ENCODE measurements at places on chromosomes 5 and 9.

- DNase-seq: no peak
Measured at GRCh38 chr5:93715761-93716160, 25.6 kb downstream of the POU5F2 start.

- DNase-seq: no peak
Measured at GRCh38 chr9:107216329-107216728, 66.8 kb upstream of the RAD23B start.

- no peak for DNase-seq
Measured at GRCh38 chr5:36277521-36278176, 24.1 kb downstream of the RANBP3L start.

DNA sequence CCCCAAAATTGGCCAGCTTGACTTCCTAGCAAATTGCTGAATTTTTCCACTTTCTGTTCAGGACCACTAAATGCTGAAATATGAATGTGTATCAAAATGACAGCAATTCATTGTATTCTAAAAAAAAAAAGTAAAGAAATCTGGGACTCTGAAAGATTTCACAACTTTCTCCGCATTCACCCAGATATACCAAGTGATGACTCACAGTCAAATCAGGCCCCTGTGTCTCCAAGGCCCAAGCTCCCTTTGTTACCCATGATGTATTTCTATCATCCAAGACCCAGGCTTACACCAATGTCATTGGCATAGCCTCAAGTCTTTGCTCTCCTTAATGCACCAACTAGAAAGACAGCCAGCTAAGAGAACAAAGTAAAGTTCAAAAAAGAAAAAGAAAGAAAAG, 493.9 kb downstream of the NTRK2 start:
- DNase-seq: no peak

DNA sequence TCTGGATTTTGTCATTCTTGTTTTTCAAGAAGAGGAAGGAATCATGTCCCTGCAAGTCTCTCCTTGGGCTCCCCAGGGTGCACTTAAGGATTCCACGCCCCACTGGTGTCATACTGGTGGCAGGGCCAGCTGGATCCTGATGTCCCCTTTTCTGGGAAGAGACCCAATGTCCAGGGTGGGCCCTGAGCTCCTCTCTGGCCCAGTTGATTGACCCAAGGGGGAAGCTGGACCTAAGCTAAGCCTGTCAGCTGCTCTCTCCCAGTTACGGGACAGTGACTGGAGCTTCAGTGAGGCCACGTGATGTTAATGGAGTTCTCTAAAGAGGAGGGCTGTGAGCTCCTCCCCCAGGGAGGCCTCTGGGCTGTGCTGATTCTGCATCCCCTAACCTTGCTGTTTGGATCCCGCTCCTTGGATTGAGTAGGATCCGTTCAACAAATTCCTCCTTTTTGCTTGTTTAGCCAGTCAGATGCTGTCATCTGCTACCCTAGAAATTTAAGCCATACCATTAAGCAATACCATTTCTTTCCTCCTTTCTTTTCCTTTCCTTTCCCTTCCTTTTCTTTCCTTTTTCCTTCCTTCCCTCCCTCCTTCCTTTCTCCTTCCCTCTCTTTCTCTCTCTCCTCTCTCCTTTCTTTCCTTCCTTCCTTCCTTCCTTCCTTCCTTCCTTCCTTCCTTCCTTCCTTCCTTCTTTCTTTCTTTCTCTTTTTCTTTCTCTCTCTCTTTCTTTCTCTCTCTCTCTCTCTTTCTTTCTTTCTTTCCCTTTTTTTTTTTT, 17.2 kb downstream of the NKX2-5 start:
- no peak for DNase-seq

DNA sequence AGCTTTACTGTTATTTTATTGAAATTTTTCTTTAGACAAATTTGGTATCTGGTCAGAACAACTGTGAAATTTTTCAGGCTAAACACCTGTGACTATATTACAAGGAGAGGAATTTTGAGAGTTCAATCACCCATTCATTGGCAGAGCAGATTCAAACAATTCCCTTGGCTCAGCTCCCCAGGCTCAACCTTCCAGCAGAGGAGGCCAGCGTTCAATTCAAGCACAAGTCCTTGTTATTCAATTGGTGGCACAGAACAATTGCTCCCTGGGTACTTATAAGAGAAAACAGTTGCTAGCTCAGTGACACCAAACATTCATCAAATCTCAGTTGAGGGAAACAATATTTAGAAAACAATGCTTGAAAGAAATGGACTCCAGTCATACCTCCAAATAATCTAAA, 83.3 kb downstream of the SUSD1 start:
- no peak for DNase-seq

- no peak for DNase-seq
Measured at GRCh38 chr9:135321580-135321979, 158.0 kb upstream of the PPP1R26 start.

DNA sequence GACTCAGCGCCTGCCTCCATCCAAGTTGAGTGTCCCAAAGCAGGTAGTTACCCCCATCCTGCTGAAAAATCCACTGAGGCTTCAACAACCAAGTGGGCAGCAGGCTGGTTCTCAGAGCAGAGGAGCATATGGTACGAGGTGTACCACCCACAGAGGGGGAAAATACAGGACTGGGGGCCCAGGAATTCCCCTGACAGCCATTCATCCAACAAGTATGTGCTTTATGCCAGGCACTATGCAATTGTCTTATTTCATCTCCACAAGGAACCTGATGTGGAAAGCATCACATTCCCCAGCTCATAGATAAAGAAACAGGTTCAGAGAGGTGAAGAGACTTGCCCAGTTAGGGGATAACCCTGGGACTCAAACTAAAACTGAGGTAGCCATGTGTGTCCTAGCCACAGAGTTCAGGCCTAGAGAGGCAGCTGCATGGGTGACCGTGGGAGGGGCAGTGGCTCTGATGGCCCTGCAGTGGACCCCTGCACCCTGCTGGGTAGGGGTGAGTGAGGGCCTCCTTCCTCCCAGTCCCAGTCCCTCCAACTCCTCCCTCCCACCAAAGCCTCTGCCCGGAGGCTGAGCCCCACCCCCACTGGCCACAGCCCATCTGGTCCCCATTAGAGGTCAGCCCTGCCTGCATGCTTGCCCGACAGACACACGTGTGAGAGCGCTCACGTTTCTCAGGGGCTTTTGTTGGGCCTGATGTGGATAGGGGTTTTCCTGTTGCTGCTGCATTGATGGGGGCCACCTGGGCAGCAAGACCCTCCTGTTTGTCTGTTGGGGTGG, 11.5 kb downstream of the PDLIM4 start:
- no peak for DNase-seq

DNA sequence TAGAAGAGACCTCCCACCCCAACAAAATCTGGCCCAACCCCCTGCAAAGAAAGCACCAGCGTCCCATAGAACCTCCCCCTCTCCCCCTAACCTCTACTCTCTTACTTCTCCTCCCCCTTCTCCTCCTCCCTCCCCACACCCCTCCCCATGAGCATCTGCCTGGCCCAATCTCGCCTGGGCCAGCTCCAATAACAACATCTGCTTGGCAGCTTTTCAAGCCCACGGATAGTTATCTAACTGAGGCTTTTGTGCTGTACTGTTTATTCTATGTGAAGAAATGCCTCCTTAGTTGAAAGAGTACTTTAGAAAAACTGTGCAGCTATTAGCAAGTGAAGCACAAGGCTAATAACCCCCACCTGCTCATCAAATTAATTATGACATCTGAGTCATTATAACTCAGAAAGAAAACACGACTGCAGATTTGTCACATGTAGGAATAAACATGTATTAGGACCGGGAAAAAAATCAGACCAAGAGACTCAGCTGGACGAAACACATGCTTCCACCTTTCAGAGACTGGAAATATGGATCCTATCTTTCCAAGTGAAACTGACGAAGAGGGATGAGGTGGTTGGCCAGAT, 42.8 kb downstream of the NFIB start:
- DNase-seq: peak; percentile 76

GRCh38 chr5:149381986-149382338, 2.9 kb upstream of the IL17B start:
- no peak for DNase-seq

DNA sequence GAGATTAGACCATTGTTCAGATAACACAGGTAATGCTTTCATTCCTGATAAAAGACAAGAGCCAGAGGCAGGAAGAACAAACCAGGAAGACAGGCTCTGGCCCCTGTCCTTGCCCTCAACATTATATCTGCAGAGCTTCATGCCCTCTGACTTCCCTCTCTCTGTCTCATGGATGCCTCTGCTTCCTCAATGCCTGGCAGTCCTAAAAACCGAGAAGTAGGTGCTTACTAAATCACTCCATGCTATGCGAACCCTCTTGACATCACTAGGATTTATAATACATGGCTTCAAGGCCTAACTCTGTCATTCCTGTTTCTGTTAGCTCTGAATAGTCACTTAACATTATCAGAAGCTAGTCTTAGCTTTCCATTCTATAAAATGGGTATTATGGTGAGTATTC, 117.8 kb downstream of the TLR4 start:
- no peak for DNase-seq

DNA sequence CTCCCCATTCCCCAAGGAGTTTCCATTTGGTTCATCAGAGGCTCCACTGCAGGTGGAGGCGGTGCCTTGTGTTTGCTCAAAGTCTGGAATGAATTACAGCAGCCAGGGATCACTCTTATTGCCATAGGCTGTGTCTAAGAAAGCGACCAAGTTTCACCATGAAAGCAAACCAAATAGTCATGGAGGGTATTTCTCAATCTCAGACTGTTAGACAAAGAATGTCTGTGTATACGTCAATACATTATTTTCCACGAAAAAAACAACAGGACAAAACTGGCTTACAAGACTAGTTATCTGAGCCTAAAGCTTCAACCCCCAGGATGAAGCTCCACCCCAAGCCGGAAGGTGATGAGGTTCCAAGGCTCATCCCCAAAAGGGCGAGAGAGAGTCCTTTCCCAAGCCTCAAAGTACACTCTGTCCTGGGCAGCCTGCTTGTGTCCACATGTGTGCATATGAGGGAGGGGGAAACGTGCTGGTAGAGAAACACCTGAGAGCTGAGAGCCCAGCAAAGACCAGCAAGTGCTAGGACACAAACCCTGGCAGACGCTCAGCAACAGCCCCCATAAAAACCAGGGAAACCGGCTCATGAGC, 4.3 kb downstream of the B4GALT1 start:
- DNase-seq: no peak

DNA sequence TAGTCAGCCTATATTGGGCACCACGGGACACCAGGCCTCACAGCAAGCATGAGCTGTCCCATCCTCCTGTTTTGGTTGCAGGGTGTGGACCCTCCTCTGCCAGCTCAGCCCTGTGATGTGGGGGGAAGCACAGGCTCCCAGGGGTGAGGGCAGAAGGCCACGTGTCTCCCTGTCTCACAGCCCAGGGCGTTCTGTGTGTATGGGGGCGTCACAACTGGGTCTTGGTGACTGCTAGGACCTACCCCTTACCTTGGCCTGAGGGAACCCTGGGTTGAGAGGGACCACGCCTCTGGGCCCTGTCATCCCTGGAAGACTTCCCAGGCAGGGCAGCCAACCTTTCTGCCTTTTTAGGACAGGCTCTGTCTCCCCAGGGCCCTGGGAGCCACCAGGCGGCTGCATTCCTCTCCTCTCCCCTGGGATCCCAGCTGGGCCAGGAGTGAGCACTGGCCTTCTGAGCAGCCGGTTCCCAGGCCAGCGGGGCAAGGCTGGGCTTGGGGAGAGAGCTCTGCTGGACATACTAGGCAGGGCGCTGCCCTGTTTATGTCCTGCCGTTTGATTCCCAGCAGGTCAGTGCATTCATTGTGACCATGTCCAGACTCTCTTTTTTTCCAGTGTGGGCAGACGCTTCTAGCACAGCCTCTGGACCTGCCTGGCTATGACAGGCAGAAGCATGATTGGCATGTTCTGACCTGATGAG, 97.4 kb downstream of the DAB2IP start:
- DNase-seq: no peak

GRCh38 chr9:8643896-8644295, 844.3 kb upstream of the DMAC1 start:
- no peak for DNase-seq

- peak; percentile 15 for DNase-seq
Measured at GRCh38 chr9:112112941-112113681, 62.0 kb downstream of the SUSD1 start.

- DNase-seq: no peak
Measured at GRCh38 chr9:97961361-97961760, 21.8 kb upstream of the ANP32B start.

- no peak for DNase-seq
Measured at GRCh38 chr9:35396560-35397215, 93.2 kb upstream of the RUSC2 start.

DNA sequence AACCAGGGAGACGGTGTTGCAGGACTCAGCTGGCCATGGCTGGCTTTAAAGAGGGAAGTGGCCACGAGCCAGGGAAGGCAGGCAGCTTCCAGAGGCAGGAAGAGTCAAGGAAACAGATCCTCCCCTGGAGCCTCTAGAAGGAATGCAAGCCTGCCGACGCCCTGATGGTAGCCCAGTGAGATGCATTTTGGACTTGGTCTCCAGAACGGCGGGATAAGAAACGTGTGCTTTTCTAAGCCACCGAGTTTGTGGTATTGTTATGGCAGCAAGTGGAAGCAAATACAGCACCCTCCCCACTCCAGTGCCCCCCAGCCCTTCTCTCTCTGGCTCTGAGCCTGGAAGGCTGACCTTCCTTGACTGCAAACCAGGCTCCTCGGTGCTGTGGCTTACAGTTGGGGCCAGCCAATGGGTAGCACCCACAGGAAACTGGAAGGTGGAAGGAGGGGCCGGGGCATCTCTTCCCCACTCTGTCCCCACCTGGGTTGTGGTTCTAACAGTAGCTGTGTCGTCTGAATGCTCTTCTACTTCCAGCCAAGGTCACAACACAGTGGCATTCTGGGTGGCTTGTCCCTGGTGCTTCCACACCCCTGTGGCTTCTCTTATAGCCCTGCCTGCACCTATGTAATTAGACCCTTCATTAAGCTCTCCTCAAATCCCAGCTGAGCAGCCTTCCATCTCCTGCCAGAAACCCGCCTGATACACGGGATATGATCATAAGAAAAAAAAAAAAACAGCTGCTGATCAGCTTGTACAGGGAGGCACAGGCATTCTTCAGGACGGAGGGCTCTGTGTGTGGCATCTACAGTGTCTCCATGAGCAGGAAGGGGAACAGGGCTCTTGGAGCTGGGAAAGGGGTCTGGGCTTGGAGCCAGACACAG, 29.9 kb upstream of the UNC5A start:
- DNase-seq: no peak

DNA sequence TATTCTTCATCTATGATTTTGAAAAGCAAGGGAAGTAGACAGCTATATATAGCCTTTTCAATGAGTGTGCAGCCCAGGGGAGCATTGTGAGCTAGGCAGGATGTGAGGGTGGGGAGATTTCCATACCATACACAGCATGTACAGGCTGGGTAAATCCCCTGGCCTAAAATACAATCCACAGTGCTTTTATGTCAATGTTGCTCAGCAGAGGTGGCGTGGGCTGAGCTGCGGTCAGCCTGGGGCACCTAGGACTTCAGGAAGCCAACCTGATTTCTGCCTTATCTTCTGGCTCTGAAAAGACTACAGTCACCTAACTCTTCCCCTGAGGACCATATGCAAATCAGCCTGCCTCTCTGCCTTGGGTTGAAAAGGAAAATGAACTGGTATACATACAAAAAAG, 6.3 kb upstream of the GARIN3 start:
- DNase-seq: no peak

DNA sequence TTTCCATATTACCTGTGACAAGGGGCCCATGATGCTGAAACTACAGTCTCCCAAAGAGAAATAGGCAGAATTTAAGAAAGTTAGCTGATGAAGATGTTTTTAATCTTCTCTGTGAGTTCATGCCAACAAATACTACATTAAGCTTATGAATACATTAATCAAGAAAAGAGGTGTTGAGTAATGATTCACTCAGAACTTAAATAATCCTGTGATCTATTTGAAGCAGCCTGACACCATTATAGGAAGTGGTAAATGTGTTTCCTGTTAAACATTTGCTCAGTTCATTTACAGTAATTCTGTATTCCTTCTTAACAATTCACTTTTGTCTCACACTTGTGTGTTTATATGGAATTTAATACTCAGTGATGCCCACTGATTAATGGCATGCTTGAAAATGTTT, 75.0 kb upstream of the IZUMO3 start:
- DNase-seq: no peak

Data from NCI-H510A (cell line).